Mesothelial cell of epicardium (in vitro differentiated cells): ENCODE measurements at places on chromosomes 4 and X. TPM values are rescaled to one million over a fixed set of nuclear protein-coding genes. Genes with fewer than 3 reads are reported as not detected.

FHDC1 gene
- 4.2 to 4.6 TPM (median 4.3 TPM) in 3 replicates for total RNA-seq

XAGE2 gene
- 15.3 to 23.0 TPM (median 22.5 TPM) in 3 replicates for total RNA-seq

STK26 gene
- 96.0 to 104 TPM (median 103 TPM) in 3 replicates for total RNA-seq

ARMCX1 gene
- 24.8 to 25.1 TPM (median 25.0 TPM) in 3 replicates for total RNA-seq

DNA sequence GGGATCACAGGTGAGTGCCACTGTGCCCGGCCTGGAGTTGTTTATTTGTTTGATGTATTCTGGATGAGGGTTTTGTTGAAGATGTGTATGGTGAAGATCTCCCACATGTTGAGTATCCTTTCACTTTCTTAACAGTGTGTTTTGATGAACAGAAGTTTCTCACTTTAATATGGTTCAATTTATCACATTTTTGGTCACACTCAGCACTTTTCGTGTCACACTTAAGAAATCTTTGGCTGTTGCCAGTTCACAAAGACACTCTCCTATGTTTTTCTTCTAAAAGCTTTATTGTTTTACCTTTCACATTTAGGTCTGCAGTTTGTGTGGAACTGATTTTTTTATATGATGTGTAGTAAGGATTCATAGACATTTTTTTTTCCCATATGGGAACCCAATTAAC is 16.6 kb upstream of the ZNF185 start:
- no peaks in the 10 kb centered on the region for H3K4me1 ChIP-seq
- H3K27me3 ChIP-seq, result no peaks in the 10 kb centered on the region
- H3K27ac ChIP-seq, result no peak overlapping the region
- DNase-seq, result no peak
- no peak overlapping the region for H3K4me3 ChIP-seq

DNA sequence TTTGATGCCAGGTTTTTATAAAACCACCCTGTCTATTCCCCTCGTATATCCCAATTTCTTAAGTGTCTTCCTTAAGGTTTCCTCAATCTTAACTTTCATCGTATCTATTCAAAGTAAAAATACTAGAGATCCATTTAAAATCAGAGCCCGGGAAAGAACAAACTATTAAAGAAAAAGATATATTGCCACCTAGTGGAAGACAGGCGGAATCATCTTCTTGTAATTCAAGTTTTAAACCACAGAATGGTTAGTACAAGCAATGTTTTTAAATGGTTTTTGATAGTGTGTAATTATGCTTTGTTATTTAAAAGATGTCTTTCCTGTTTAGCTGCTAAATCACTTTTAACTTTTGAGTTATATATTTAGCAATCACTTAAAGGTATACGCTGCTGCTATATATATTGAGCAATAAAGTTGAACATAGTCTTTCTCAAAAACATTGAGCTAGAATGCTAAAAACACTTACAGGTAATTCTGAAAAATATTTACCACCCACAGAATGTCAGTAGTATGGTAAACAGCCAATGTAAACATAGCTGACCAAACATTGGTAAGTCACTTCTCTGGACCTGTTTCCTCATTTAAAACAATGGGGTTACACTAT is 18.2 kb downstream of the PRDM8 start:
- peaks cover 69% of the 10 kb centered on the region for H3K27me3 ChIP-seq
- no peak for DNase-seq
- H3K27ac ChIP-seq, result no peak overlapping the region
- H3K36me3 ChIP-seq, result no peaks in the 10 kb centered on the region
- H3K4me1 ChIP-seq, result peaks cover 7% of the 10 kb centered on the region

DNA sequence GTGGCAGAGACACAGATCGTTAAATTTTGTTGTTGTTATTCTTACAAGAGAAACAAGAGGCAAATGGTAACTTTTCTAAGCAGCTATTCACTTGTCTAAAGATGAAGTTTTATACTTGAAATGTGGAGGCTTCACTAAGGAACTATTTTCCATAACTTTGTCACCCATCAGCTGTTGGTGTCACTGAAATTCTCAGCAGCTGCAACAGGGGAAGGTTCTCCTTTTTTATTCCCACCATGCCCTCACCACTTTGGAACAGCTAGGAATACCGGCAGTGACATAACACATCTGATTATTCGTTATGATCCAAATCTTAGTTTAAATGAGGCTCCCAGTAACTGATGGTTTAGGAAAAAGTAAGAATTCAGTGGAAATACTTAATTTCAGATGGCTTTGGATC is 147.0 kb upstream of the LEF1 start:
- no peaks in the 10 kb centered on the region for H3K27me3 ChIP-seq
- H3K27ac ChIP-seq, result no peak overlapping the region
- peaks cover 18% of the 10 kb centered on the region for H3K4me1 ChIP-seq
- no peak for DNase-seq
- no peak overlapping the region for H3K4me3 ChIP-seq

DNA sequence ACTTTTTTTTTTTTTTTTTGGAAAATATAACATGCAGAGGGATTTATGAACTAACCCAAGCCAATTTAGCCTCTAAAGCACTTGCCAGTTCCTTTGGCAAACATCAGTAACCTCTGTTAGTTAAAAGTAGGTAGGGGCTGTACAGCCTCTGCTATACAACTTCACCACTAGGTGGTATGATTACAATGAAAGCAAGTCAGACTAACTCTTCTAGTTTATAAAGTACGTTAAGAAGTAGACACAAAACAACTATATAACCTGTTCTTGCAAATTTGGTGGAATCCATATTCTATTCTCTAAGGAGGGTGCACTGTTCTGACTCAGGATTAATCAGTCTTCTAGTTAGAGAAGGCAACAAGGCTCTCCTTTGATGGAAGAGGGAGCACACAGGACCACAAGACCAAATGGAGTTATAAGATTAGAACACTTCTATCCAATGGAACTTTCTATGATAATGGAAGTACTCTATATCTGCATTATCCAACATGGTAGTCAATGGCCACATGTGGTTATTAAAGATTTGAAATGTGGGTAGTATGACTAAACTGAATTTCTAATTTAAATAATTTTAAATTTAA is 12.8 kb downstream of the AIMP1 start:
- H3K27ac ChIP-seq, result no peak overlapping the region
- no peaks in the 10 kb centered on the region for H3K4me1 ChIP-seq
- H3K36me3 ChIP-seq, result peaks cover 32% of the 10 kb centered on the region
- no peaks in the 10 kb centered on the region for H3K27me3 ChIP-seq

GRCh38 chrX:11481035-11481434 is 184.7 kb downstream of the ARHGAP6 start:
- DNase-seq, result no peak
- no peak overlapping the region for H3K27ac ChIP-seq
- no peaks in the 10 kb centered on the region for H3K36me3 ChIP-seq
- no peak overlapping the region for H3K4me3 ChIP-seq

GRCh38 chr4:169051761-169052593 is 41.9 kb upstream of the CBR4 start:
- no peak overlapping the region for H3K4me3 ChIP-seq
- peaks cover 36% of the 10 kb centered on the region for H3K4me1 ChIP-seq
- H3K27ac ChIP-seq, result peak overlapping the region; percentile 31
- no peaks in the 10 kb centered on the region for H3K36me3 ChIP-seq

GRCh38 chrX:153941336-153942252 is 2.8 kb downstream of the RENBP start:
- no peak overlapping the region for H3K4me3 ChIP-seq
- no peaks in the 10 kb centered on the region for H3K4me1 ChIP-seq
- no peak overlapping the region for H3K27ac ChIP-seq
- DNase-seq, result no peak

DNA sequence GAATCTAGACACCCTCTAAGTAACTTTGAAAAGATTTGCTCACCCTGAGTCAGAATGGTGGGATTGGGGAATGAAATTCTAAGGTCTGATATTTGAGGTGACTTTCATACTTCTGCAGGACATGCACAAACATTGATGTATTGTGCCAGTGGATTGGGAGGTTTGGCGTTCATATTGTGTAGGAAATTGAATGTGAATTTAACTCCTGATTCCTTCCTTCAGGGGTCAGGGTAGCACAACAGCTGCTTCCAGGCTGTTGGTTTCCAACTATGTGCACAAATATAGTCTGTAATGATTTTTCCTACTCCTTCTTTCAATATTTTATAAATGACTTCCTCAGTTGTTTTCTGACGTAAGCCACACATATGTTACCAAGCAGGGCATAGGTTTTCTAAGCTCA is 3.1 kb downstream of the IL1RAPL1 start:
- H3K4me3 ChIP-seq, result no peak overlapping the region
- DNase-seq, result no peak
- H3K27ac ChIP-seq, result peak overlapping the region; percentile 61
- H3K36me3 ChIP-seq, result no peaks in the 10 kb centered on the region
- peaks cover 25% of the 10 kb centered on the region for H3K4me1 ChIP-seq

GRCh38 chr4:10115797-10116568 is 616 bp downstream of the WDR1 start:
- H3K36me3 ChIP-seq, result peaks cover 13% of the 10 kb centered on the region
- no peak for DNase-seq
- H3K4me3 ChIP-seq, result peak overlapping the region; percentile 92
- H3K27ac ChIP-seq, result peak overlapping the region; percentile 92
- peaks cover 37% of the 10 kb centered on the region for H3K4me1 ChIP-seq
- H3K27me3 ChIP-seq, result no peaks in the 10 kb centered on the region

DNA sequence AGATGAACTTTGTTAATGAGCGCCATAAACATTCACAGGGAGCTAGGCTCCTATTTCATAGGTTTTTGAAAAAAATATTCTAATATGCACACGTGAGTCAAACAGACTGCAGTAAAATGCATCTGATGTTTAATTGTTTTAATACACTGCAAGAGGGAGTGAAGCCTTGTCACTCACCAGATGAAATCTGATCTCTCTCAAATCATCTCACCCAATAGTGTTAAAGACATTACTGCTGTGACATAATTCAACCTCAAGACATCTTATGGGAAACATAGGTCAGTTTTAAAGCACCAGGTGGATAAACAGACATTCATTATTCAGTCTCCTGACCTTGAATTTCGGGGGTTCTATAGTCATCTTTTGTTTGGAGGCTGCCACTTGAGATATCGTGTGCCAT is 148.3 kb downstream of the MAML3 start:
- no peaks in the 10 kb centered on the region for H3K27me3 ChIP-seq
- H3K27ac ChIP-seq, result peak overlapping the region; percentile 84
- no peak for DNase-seq
- H3K4me1 ChIP-seq, result peaks cover 31% of the 10 kb centered on the region
- H3K4me3 ChIP-seq, result no peak overlapping the region

DNA sequence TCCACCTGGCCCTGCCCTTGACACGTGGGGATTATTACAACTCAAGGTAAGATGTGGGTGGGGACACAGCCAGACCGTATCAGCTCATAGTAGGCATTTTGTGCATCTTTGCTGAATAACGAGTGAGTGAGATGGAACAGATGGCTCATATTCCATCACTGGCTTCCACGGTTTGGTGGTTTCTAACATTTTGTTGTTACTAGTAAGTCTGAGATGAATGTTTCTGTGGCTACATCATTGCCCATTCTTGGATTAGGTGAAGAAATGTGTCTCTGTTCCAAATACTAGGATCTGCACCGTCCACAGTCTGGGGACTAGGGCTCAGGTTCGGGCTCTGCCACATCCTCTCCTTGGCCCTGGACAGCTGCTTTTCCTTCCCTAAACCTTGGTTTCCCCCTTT is 3.6 kb downstream of the ABLIM2 start:
- DNase-seq, result no peak
- peaks cover 64% of the 10 kb centered on the region for H3K27me3 ChIP-seq
- H3K4me3 ChIP-seq, result no peak overlapping the region
- no peaks in the 10 kb centered on the region for H3K36me3 ChIP-seq
- H3K4me1 ChIP-seq, result peaks cover 9% of the 10 kb centered on the region

DNA sequence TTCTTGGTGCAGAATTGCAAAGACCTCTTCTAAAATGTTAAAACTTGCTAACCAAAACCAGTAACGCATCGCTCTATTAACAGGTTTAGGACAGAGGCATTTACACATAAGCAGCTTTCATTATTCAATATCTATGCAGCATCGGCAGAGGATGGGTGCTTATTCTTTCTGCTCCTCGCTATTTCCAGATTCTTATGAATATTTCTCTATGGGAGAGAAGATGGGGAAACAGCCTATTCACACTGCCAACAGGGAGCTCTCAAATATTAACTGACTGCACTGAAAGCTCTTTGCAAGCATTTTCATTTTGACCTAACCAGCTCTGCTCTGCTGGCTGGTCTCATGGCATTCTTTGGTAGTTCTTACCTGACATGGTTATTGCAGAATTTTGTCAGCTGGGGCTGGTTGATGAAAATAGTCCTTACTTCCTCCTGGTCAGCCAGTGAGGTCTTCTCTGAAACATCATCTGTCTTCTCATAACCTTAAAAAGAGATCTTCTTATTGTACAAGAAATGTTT is 30.2 kb downstream of the ATP8A1 start:
- no peaks in the 10 kb centered on the region for H3K36me3 ChIP-seq
- no peak for DNase-seq
- no peak overlapping the region for H3K27ac ChIP-seq
- no peaks in the 10 kb centered on the region for H3K4me1 ChIP-seq
- peaks cover 5% of the 10 kb centered on the region for H3K27me3 ChIP-seq

DNA sequence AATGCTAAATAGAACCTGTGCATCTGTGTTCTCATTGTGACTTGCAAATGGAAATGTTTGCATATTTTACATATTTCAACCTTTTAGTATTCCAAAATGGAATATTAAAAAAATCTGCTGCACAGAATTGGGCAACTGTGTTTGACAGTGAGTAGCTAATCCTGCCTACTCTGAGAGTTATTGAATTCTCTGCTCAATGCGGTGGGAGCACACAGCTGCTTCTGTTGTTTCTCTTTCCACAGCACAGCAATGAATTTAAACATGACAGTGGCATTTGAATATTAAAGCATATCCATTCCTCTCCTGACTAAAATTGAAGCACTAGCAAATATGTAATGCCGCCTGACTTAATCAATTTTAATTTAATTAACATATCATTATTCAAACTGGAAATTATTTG is 366.6 kb downstream of the GASK1B start:
- H3K36me3 ChIP-seq, result peaks cover 9% of the 10 kb centered on the region
- H3K27ac ChIP-seq, result no peak overlapping the region
- H3K4me1 ChIP-seq, result peaks cover 53% of the 10 kb centered on the region
- DNase-seq, result no peak
- no peaks in the 10 kb centered on the region for H3K27me3 ChIP-seq

GRCh38 chr4:58809366-58809765 is 1699.2 kb upstream of the IGFBP7 start:
- H3K27me3 ChIP-seq, result no peaks in the 10 kb centered on the region
- H3K27ac ChIP-seq, result peak overlapping the region; percentile 7
- no peak overlapping the region for H3K4me3 ChIP-seq

DNA sequence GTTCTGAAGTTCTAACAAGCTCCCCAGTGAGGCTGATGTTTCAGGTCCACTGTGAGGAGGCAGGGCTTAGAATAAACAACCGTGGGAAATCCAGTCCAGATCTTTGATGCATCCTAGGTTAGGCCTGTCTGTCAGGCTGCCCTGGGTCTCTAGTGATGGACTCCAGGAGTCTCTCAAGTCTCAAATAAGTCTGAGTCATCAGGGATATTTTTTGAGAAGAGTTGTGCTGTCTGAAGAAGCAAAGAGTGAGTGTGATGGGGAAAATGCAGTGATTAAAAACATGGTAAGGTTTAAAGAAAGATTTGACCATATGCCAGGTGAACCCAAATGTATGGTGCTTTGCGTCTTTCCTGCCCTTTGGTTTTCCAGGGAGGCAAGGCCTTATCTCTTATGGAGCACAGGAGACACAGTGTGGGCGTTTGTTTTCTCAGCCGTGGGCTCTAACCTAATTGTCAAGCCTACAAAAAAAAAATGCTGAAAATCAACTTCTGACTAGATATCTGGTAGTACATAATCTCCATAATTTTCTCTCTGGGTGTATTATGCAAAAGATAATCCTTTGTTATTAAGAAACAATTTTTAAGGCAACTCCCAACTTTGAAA is 100.7 kb downstream of the PTTG2 start:
- H3K27ac ChIP-seq, result peak overlapping the region; percentile 32
- H3K27me3 ChIP-seq, result no peaks in the 10 kb centered on the region
- H3K4me1 ChIP-seq, result peaks cover 24% of the 10 kb centered on the region
- H3K4me3 ChIP-seq, result no peak overlapping the region

- H3K4me1 ChIP-seq, result peaks cover 44% of the 10 kb centered on the region
- H3K36me3 ChIP-seq, result no peaks in the 10 kb centered on the region
- no peak overlapping the region for H3K4me3 ChIP-seq
- DNase-seq, result no peak
- H3K27ac ChIP-seq, result peak overlapping the region; percentile 84
- no peaks in the 10 kb centered on the region for H3K27me3 ChIP-seq
Observed at GRCh38 chr4:147839200-147839599, 107.3 kb downstream of the ARHGAP10 start.
